ENCODE measurements at places on chromosomes 5 and 9. TPM values are rescaled to one million over a fixed set of nuclear protein-coding genes. Genes with fewer than 3 reads are reported as not detected.

GRCh38 chr9:13088720-13089427 is 190.6 kb downstream of the MPDZ start:
- peak; percentile 57 for DNase-seq

DNA sequence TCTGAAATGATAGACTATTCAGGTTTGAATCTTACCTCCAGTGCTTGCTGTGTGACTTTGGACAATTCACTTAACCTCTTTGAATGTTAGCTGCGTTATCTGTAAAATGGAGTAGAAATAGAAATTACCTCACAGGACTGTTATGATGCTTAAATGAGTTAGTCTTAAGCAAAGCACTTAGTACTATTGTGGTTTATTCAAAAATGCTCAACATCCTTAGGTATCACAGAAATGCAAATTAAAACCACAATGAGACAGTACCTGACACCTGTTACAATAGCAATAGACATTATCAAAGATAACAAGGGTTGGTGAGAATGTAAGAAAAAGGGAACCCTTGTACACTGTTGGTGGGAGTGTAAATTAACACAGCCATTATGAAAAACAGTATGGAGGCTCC is 77.6 kb upstream of the FREM1 start:
- no peak for DNase-seq

Gene SPINK6
- not detected for total RNA-seq

- peak; percentile 40 for DNase-seq
These were observed 476.6 kb upstream of the TNC start for GRCh38 chr9:115594557-115594956.

DNA sequence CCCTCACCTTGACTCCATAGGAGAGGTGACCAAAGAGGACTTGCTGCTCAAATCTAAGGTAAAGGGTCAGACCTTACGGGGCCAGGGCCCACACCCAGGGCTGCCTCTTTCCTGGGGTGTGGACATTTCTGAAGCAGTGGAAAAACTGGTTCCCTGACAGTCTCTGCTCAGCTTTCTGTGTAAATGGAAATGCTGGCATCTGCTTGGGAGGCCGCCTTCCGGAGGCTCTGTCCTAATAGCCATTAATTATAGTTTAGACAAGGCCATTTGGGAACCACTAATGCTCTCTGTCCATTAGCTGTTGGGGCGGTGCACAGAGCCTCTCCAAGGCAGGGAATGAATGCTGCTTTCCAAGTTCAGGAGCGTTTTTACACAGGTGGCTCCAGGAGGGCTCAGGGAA is 17.3 kb downstream of the USP20 start:
- DNase-seq: no peak

DNA sequence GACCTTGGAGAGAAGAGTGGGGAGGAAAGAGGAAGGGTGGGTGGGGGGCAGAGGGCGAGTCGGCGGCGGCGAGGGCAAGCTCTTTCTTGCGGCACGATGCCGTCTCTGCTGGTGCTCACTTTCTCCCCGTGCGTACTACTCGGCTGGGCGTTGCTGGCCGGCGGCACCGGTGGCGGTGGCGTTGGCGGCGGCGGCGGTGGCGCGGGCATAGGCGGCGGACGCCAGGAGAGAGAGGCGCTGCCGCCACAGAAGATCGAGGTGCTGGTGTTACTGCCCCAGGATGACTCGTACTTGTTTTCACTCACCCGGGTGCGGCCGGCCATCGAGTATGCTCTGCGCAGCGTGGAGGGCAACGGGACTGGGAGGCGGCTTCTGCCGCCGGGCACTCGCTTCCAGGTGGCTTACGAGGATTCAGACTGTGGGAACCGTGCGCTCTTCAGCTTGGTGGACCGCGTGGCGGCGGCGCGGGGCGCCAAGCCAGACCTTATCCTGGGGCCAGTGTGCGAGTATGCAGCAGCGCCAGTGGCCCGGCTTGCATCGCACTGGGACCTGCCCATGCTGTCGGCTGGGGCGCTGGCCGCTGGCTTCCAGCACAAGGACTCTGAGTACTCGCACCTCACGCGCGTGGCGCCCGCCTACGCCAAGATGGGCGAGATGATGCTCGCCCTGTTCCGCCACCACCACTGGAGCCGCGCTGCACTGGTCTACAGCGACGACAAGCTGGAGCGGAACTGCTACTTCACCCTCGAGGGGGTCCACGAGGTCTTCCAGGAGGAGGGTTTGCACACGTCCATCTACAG is 760 bp downstream of the NPR3 start:
- peak; percentile 49 for DNase-seq

Gene ANKRD18A
- total RNA-seq: not detected

GRCh38 chr9:95457769-95458168 is 59.0 kb downstream of the PTCH1 start:
- DNase-seq: peak; percentile 92

DNA sequence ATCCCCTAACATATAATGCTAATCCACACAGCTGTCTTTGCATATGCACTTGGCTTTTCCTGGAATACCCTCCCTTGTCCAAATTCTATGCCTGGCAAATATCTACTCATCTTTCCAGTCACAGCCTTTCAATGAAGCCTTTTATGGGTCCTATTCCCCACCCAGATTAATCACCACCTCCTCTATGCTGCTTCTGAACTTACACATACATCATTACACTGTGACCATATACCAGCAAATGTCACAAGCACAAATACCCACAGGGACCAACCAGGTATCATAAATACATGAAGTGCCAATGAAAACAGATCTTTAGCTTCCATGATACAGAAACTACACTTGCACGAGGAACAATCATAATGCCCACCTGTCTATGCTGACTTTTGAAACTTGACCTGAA is 22.3 kb downstream of the LPAR1 start:
- no peak for DNase-seq

- DNase-seq: no peak
These were observed 387.1 kb downstream of the ZSWIM6 start for GRCh38 chr5:61719124-61719523.

GRCh38 chr9:36892279-36892678 is 141.8 kb downstream of the PAX5 start:
- DNase-seq: no peak

DNA sequence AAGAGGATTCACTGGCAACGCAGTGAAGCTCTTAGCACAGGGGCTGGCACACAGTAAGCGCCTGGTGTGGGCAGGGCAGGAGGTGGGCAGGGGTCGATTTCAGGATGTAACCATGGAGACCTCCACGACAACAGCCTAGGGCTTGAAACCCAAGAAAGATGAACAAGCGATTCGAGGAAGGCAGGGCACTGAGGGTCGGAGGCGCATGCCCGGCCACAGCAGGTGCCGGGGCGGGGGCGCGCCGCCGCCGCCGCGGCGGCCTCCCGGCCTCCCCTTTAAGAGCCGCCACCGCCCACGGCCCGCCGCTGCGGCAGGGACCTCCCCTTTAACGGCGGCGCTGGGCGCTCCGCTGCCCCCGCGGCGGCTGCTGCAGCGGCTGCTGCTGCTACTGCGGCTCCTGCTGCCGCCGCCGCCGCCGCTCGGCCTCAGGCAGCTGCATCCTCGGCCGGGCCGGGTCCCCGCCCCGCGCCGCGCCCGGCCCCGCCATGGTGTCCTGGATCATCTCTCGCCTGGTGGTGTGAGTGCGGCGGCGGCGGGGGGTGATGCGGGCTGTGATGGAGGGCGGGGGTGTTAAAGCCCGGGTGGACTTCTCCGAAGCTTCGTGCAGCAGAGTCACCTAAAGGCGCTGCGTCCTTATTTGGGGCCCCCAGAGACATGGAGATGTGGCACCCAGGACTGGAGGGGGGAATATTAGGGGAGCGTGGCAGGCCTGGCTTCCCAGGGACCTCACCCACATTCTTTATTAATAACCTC is at the start of gene REEP2:
TSS of gene REEP2 (plus strand) at position 334 of the 753 bp plus-strand sequence. CDS start at position 486, 152 bp downstream.
- DNase-seq: peak; percentile 47

Gene MVB12B
- total RNA-seq: 2.0 TPM

DNA sequence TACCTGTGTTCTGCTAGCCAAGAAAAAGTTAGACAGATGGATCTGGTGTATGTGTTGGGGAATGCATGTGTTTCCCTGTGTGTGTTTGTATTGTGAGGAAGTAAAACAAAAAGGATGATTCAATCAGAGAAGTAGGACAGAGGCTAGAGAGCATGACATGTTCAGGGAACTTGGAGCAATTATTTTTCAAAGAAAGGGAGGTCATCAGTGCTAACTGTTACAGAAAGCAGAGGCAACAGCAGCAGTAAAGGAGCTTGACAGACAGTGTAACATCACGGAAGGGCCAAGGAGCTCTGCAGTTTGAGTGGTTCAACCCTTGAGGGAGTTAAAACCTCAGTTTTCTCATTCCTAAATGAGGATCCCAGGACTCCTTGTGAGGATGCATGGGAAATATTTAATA is 13.2 kb downstream of the SPINK1 start:
- no peak for DNase-seq

- no peak for DNase-seq
These were observed 68.1 kb upstream of the FREM1 start for GRCh38 chr9:14978022-14979000.

GRCh38 chr9:19140259-19140658 is 13.0 kb upstream of the PLIN2 start:
- no peak for DNase-seq

DNA sequence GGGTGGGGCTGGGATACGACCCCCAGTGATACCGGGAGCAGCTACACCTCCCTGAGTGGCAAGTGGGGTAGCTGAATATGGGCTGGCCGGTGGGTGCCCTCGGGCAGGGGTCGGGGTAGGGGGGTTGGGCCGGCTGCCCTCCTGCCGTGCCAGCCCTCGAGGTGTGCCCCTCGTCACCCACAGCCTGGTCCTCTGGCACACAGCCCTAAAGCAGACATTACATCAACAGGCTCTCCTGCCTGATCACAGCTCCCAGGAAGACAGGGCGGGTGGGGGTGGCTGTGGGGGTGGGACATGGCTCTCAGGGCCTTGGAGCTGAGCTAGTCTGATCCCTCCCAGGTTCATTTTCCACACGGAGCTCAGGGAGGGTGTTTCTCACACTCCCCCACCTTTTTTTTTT is 23.2 kb downstream of the FBXW5 start:
- DNase-seq: no peak

Gene GABRA6
- total RNA-seq: not detected

DNA sequence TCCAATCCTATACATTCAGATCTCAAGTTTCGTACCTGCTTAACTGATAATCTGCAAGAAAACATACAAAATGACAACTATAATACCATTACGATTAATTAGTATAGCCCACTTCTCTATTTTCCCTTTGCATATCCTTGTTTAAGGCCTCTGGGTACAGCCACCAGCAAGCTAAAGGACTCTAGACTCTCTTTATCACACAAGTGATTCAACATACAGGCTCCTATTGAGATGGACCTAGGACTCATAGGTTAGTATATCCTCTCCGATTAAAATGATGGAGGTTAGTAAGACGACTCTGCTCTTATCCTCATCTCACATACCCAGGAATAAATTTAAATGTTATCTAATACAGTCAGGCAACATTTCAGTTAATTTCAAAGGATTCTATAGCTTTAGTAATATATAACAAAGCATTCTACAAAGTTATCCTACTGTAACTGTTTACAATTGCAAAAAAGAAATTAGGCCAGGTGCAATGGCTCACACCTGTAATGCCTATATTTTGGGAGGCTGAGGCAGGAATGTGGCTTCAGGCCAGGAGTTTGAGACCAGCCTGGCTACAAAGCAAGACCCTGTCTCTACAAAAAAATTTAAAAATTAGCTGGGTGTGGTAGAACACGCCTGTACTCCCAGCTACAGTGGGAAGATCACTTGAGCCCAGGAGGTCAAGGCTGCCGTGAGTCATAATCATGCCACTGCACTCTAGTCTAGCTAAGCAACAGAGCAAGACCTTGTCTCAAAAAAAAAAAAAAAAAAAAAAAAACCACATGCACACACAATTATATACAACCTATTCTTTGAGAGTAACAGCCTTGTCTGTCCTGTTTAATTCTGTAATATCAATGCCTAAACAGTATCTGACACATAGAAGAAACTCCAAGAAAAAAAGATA is 15.4 kb downstream of the HAUS6 start:
- peak; percentile 59 for DNase-seq
